ENCODE measurements at places on chromosomes 6 and 20.

DNA sequence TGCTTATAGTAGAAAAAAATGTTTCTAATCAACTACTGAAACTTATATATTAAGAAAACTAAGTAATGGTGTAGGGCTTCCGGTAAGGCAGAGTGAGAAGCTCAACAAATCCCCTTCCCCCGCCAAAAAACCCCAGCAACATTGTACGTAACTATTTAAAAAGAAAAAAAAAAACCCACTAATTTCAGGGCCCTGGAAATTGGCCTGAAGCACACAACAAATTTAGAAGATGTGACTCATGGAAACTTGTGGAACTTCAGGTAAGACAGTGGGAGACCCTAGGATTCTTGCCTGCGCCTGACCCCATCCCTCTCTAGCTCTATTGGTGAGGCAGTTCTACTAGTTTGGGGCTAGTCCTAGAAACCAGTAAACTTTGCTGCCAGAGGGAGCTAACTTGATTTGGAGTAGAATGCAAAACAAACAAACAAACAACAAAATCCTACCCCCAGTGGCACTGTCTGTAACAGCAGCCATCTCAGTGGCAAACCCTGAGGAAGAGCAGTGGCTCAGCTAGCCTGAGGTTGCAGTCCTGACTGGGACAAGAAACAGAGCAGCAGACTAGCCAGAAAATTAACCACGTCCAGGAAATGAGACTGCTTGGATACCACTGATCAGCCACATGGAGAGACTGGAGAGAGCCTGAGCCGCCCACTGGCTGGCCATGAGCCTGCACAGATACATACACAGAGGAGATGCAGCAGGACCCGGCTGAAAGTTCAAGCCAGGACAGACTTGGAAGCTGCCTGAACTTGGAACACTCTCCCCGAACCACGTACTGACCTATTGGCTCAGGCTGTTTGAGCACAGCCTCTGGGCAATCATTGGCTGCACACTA is 135.1 kb downstream of the TBXT start:
- no peak for DNase-seq

DNA sequence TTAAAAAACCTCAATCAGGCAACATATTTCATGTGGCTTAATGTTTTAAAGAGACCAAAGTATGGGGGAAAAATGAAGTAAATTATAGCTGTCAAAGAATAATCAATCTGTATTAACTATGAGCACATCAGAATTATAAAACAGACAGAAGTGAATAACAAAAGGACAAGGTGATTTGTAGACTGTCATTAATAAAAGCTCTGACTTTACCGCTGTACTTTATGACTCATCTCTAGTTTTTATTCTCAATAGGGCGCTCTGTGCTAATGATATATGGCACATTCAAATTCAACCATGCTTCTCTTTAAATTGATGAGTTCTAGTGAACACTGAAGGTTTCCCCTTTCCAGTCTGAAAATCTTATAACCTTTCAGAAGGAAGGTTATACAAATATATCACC is 72.0 kb downstream of the PREP start:
- no peak for DNase-seq

DNA sequence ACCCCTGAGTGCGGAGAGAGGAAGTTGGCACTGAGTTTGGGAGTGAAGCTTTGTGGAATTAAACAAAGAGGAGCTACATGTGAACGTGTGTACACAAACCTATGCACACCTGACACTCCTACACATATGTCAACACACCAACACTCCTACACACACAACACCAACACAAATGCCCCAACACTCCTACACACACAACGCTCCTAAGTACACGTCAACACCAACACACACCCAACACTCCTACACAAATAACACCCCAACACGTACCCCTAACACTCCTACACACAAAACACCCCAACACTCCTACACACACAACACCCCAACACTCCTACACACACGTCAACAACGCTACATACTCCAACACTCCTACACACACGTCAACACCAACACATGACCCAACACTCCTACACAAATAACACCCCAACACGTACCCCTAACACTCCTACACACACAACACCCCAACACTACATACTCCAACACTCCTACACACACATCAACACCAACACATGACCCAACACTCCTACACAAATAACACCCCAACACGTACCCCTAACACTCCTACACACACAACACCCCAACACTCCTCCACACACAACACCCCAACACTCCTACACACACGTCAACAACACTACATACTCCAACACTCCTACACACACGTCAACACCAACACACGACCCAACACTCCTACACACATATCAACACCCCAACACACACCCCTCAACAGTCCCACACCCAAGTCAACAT is 40.1 kb upstream of the ZBP1 start:
- no peak for DNase-seq

DNA sequence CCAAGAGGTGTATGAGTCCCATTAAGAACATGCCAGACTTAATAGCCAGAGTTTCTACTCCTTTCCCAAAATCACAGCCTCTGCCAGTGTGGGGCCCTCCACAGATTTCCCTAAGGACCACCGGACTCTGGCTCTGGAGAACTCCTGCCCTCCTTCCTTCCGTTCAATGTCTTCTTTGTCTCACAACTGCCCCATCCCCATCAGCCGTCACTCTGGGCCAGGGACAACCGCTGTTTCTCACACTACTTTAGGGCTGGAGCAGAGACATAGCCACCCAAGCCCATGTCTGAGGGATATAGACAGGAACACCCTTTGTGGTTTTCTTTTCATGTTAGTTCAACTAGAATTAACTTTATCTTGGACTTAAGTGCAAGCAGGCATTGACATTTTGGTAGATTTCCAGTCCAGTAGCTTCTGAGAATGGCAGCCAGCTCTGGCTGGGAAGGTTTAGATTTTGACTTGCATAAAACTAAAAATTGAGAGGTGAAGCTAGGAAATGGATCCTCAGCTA is 6.7 kb upstream of the ACSS1 start:
- no peak for DNase-seq

GRCh38 chr6:7770601-7771000 is 44.7 kb downstream of the BMP6 start:
- DNase-seq, result no peak

DNA sequence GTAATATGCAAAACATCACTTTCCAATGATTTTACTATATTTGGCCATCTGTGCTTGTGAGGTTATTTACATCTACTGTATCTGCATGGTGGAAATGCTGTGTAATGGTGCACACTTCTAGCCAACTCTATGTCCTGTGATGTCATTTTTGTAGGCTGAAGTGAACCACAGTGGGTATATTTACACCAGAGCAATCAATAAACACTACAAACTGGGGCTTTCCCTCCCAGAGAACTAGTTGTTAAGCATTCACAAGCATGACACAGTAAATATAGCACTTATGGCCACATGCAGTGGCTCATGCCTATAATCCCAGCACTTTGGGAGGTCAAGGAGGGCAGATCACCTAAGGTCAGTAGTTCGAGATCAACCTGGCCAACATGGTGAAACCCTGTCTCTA is 4.9 kb downstream of the SLC22A2 start:
- no peak for DNase-seq

- DNase-seq, result no peak
These were observed 79.0 kb upstream of the ATXN1 start for GRCh38 chr6:16840291-16840690.

DNA sequence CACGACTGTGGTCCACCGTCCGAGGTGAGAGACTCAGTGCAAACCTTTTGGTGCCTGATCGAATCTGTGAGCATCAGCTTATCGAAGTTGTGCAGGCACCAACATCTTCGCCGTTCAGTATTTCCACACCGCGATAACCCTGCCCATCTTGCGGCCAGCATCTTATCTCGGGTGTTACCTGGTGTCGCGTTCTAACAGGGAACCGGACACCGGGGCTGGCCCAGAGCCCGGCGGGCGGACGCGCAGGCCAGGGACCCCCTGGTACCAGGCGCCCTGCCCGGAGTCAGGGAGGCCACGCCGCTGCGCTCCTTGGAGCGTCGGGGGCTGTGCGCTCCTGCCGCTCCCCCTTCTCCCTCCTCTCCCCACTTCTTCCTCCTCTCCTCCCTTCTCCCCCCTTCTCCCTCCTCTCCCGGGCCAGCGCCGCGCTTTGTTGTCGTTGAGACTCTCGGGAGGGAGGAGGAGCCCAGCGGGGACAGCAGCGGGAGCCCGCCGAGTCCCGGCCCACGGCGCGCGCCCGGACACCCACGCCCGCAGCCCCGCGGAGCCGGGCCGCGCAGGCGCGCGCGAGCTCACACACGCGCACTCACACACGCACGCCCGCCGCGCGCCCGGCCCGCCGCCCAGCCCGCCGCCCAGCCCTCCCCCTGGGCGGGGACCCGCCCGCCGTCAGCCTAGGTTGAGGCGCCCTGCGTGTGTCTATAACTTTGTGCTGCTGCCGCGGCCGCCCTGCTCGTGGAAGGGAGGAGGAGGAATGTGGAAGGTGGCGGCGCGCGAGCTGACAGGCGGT is 1.4 kb upstream of the FOXO3 start:
- DNase-seq, result peak; percentile 99

GRCh38 chr20:64100566-64100888 is 6.8 kb downstream of the NPBWR2 start:
- no peak for DNase-seq

GRCh38 chr20:17827079-17827478 is 127.3 kb downstream of the BANF2 start:
- no peak for DNase-seq

DNA sequence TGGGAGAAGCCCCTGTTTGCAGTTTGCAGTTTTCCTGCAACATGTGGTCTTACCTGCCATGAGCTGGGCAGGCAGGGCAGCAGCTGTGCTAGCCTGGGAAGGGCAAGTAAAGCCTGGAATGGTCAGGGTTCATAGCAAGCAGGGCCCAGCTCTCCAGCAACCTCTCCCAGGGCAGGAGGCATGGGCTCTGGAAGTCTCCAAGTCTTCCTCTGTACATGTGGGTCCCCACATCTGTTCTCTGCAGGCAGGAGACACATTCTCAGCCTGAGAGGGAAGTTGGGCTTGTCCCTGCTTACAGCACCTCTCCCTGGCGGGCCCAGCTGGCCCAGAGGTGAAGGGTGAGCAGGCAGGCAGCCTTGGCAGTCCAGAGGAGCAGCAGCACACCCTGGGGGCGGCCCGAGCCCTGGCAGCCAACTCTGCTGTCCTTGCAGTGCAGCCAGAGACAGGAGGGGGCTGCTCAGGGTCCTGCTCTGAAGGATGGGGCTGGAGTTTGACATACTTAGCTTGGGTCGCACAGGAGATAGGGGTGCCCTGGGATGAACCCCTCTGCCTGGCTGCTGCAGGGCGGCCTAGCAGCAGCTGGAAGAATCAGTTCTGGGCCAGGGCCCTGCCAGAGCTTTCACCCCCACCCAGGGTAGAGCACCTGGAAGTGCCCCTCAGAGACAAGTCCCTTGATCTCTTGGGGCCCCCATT is 176.0 kb downstream of the MRPL14 start:
- no peak for DNase-seq

GRCh38 chr6:169495601-169496000 is 206.2 kb downstream of the WDR27 start:
- DNase-seq, result no peak

DNA sequence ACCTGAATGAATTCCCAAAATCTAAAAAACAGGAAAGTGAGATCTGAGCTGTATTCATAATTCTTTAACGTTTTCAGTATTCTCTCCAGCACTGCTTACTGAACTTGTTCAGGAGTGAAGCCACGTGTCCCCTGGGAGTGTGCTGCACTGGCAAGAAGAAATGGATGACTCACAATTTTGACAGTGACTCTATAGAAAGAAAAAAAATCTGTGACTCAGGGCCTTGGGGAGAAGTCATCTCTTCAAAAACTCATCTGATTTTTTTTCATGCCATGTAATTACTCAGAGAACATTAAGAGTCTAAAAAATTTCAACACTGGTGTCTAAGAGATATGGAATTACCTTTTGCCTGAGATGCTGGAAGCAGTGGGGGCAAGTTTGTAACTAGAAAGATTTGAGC is 39.7 kb downstream of the ANKEF1 start:
- no peak for DNase-seq

GRCh38 chr20:13487202-13487601 is 151.5 kb downstream of the TASP1 start:
- DNase-seq, result no peak

DNA sequence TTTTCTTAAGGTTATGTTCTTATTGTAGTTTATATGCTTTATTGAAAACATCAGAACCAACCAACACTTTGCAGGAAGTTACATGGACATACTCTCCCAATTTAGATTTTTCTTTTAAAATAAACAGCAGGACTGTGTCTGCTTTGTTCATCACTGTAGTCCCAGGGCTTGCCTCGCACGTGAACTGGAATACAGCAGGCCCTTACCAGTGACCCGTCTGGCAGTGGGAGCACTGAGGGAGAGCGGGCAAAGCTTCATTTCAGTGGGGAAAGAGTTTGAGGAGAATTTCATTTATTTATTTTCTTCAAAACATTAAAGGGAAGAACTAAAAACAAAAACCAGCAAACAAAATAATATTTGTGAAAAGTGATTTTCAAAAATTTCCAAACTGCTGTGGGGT is 230.8 kb downstream of the PAX1 start:
- no peak for DNase-seq

DNA sequence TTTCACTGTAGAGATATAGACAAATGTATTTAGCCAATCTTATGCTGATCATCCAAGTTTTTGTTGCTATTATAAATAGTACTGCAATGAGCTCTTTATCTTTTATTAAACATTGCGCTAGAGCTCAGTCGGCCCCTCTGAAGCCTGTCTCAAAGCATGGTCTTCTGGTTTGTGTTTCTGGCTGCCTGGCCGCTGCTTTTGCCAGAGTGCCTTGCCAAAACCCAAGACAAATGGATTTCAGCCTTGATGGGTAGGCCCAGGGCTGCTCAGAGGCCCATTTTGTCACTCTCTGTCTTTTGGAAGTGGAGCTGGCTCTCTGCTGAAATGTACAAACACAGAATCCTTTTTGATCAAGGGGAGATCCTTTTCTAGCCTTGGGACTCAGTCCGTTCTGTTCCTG is 102.9 kb upstream of the KCNG1 start:
- DNase-seq, result no peak

Data from hippocampal formation (tissue), 2 donors.